ENCODE measurements at places on chromosomes 4 and X. TPM values are rescaled to one million over a fixed set of nuclear protein-coding genes. Genes with fewer than 3 reads are reported as not detected.
A peak's percentile ranks its signal among the peaks of the same experiment; 100 is the strongest.

- no peak for DNase-seq
These were observed 240.8 kb upstream of the DDX53 start for GRCh38 chrX:22758807-22759481.

- DNase-seq, result no peak
These were observed 735.1 kb downstream of the STIM2 start for GRCh38 chr4:27595571-27596360.

GRCh38 chrX:96752781-96753180, 68.1 kb downstream of the DIAPH2 start:
- no peak for DNase-seq

The NHS gene
- total RNA-seq, result 0.10 TPM

- no peak for DNase-seq
These were observed 408.2 kb upstream of the PITX2 start for GRCh38 chr4:111031001-111031579.

DNA sequence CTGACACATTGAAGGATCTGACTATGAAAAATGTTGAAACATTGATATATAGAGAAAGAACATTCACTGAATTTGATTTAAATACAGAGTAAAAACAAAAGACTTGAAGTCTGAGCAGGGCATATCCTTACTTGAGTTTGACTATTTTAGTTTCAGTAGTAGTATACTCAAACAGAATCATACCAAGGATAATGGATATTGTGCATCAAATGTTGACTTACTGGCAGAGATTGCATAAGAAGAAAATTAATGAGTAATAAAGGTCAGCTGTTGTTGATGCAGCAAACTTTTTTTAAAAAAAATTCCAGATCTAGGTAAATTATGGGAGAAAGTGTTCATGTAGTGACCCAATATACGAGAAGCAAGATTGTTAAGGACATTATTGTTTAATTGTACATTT, 94.5 kb upstream of the APOOL start:
- no peak for DNase-seq

DNA sequence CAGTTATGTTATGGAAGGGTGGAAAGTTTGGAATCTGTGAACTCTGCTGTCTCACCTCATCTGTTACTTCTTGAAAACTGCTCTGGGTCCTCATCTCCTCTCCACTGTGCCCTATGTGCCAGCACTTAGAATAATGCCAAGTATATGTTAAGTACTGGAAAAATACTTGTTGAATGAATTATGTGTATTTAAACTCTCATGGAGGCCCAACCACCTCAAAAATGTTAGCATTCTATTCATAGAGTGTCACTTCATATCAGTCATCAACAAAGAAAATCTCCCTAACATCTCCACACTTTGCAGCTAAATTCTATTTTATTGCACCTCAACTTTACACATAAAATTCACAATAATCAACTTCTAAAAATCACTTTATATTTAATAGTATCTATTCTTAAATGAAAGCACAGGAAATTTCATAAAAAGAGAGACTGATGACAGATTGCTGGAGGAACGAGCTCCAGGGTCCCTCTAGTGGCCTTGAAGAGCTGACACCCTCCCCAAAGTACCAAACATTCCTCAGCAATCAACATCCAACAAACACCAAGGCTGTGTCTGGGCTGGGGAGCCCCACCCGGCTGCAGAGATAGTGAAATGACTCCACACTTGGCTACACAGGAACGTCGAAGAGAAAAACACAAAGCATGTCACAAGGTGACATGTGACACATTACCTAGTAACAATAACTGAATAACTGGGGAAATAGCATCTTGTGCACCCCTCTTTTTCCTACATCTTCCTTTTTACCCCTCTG, 45.8 kb downstream of the SLC39A8 start:
- DNase-seq, result peak; percentile 15

DNA sequence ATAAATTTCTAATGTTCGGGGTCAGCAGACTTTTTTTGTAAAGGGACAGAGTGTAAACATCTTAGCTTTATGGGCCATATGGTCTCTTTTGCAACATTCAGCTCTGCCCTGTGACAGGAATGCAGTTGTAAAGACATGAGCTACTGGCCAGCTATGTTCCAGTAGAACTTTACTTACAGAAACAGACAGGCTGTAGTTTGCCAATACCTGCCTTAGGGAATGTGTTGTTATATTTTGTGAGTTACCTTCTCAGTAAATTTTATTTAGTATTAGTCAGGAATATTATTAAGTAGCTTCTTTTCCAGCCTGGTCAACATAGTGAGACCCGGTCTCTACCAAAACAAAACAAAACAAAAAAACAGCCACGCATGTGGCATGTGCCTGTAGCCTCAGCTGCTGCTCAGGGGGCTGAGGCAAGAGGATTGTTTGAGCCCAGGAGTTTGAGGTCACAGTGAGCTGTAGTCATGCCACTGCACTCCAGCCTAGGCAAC, 48.7 kb downstream of the HTT start:
- no peak for DNase-seq

DNA sequence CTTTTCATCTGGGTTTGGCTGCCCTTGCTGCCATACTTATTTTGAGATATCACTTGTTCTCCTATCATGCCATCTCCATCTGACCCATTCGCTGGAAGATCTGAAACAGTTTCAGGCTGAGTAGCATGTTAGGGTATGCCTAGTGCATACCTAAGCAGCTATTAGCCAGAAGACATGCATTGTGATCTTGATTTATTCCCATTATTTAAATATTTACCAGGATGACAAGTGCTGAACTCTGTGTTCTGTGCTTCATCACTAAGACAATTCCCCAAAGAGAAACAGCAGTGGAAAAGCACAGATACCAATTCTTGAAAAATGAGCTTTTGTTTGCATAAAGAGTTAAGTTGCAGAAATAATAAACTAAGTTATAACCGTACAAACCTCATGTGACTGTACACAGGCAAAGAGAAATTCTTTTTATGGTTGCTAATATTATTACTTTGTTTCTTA, 271.0 kb upstream of the ARSJ start:
- DNase-seq, result no peak
